ENCODE measurements at places on chromosomes 5 and 9. TPM values are rescaled to one million over a fixed set of nuclear protein-coding genes. Genes with fewer than 3 reads are reported as not detected.

- H3K27me3 ChIP-seq, result no peaks in the 10 kb centered on the region
- no peak overlapping the region for H3K4me3 ChIP-seq
- DNase-seq, result no peak
- no peak overlapping the region for H3K27ac ChIP-seq
- no peaks in the 10 kb centered on the region for H3K4me1 ChIP-seq
These were observed 338.7 kb upstream of the PDE4D start for GRCh38 chr5:60232036-60232795.

The UBQLN1 gene
- 144 TPM for total RNA-seq

- H3K4me1 ChIP-seq, result peaks cover 2% of the 10 kb centered on the region
- no peak overlapping the region for H3K27ac ChIP-seq
- H3K36me3 ChIP-seq, result peaks cover 7% of the 10 kb centered on the region
- no peak overlapping the region for H3K4me3 ChIP-seq
- DNase-seq, result no peak
- no peaks in the 10 kb centered on the region for H3K27me3 ChIP-seq
These were observed 123.6 kb downstream of the INVS start for GRCh38 chr9:100222674-100223073.

DNA sequence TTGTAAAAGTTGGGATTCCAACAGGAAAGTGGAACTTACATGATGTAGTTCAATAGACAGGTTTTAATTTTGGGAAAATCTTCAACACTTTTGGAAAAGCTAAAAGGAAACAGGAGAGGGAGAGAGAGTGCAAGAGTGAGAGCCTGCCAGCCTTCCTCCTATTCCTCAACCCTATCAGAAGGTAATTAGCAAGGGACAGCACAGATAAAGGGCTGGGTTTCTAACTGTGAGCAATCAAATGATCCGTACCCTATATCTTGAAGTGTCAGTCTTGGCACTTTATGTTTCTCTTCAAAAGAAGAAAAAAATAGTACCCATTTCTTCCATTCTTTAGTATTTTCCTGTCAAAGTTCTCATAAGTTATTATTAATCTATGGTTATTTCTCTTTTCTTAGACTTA is 79.4 kb downstream of the FER start:
- no peak overlapping the region for H3K27ac ChIP-seq
- no peak overlapping the region for H3K4me3 ChIP-seq
- H3K36me3 ChIP-seq, result no peaks in the 10 kb centered on the region
- DNase-seq, result no peak

All from activated CD4-positive, alpha-beta T cell treated with anti-CD3 and anti-CD28 coated beads, Interleukin-2, amount 10 ng/mL, durations not matched to agents 24 days and 14 days (primary cell).